ENCODE measurements at places on chromosomes 1 and 21. TPM values are rescaled to one million over a fixed set of nuclear protein-coding genes. Genes with fewer than 3 reads are reported as not detected.

- H3K4me1 ChIP-seq = peaks cover 10% of the 10 kb centered on the region
- H3K27ac ChIP-seq = no peak overlapping the region
- H3K27me3 ChIP-seq = no peaks in the 10 kb centered on the region
Observed at GRCh38 chr1:181508486-181509165, 25.3 kb downstream of the CACNA1E start.

DNA sequence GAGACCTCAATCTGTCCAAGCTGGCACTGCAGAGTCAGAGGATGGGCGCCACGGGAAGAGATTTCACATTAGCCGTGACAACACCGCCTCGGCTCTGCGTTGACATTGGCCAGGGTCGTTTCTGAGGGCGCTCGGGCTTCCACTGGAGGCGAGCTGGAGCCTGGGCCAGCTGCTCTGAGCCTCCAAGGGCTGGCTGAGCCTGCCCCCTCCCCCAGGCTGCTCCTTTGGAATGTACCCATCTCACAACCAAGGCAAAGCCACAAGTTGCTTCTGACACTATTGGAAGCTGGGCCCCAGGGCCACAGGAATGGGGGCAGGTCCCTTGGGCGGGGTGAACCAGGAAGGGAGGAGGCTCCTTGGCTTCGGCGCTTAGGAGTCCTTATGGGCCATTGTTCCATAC lies 12.7 kb downstream of the GPR3 start:
- H3K27ac ChIP-seq = peak overlapping the region; percentile 25
- H3K27me3 ChIP-seq = no peaks in the 10 kb centered on the region
- peaks cover 33% of the 10 kb centered on the region for H3K36me3 ChIP-seq
- no peak overlapping the region for H3K4me3 ChIP-seq
- peak; percentile 41 for DNase-seq
- peaks cover 28% of the 10 kb centered on the region for H3K4me1 ChIP-seq

Gene KRTAP7-1
- total RNA-seq = not detected

GRCh38 chr1:97489834-97490233 lies 431.0 kb downstream of the DPYD start:
- H3K4me1 ChIP-seq = no peaks in the 10 kb centered on the region
- DNase-seq = no peak
- no peaks in the 10 kb centered on the region for H3K27me3 ChIP-seq
- H3K4me3 ChIP-seq = no peak overlapping the region
- no peaks in the 10 kb centered on the region for H3K36me3 ChIP-seq

GRCh38 chr1:225950905-225951497 lies 10.0 kb upstream of the LEFTY2 start:
- no peak overlapping the region for H3K4me3 ChIP-seq
- no peaks in the 10 kb centered on the region for H3K27me3 ChIP-seq
- H3K36me3 ChIP-seq = no peaks in the 10 kb centered on the region
- DNase-seq = no peak

DNA sequence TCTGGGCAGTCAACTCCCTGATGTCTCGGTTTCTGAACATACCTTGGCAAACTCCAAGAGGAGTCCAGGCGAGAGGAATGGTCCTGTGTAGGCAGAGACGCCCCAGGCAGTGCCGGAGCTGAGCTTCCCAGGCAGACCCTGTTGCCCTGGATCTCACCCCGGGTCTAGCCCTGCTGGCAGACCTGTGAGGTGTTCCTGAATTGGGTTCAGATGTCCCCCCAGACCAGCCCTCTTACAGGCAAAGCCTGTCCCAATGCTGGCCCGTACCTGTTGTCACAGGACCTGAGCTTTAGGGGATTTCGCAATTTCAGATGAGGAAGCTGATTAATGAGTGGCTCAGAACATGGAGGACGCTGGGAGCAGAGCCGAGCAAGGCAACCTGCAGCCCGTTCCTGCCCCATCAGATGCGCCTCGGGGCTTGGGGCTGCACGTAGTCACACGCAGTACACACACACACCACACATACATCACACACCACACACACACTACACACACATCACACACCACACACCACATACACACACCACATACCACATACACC lies 38.5 kb upstream of the PDE9A start:
- DNase-seq = peak; percentile 40
- no peak overlapping the region for H3K27ac ChIP-seq
- H3K4me1 ChIP-seq = no peaks in the 10 kb centered on the region
- H3K36me3 ChIP-seq = no peaks in the 10 kb centered on the region
- peaks cover 18% of the 10 kb centered on the region for H3K27me3 ChIP-seq

Gene PTPN22
- total RNA-seq = 7.0 TPM

DNA sequence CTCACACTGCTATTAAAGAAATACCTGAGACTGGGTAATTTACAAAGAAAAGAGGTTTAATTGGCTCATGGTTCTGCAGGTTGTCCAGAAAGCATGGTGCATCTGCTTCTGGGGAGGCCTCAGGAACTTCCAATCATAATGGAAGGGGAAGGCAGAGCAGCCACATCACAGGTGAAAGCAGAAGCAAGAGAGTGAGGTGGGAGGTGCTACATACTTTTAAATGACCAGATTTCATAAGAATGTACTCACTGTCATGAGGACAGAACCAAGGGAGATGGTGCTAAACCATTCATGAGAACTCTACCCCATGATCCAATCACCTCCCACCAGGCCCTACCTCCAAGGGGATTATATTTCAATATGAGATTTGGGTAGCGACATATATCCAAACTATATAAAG lies 55.7 kb downstream of the MRPL39 start:
- no peak for DNase-seq
- H3K36me3 ChIP-seq = no peaks in the 10 kb centered on the region
- H3K4me1 ChIP-seq = no peaks in the 10 kb centered on the region

DNA sequence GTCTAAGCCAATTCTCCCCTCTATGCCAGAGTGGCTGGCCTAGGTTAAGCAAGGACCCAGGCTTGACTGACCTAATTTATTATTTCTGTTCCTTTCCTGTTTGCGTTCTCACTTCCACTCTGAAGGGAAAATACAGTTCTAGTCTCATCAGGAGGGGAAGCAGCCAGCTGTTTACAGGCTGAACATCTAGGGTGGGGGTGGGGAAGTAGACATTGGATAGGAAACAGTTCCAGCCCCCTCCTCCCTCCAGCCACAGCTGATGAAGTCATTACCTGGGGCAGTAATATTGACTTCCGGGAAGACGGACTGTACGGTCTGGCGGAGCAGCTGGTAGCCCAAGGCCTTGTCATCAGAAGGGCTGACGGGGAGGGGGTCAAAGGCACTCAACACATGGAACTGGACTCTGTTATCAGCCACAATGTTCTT lies 17.6 kb downstream of the PM20D1 start:
- H3K4me3 ChIP-seq = no peak overlapping the region
- H3K36me3 ChIP-seq = no peaks in the 10 kb centered on the region
- DNase-seq = peak; percentile 71
- no peaks in the 10 kb centered on the region for H3K4me1 ChIP-seq
- no peak overlapping the region for H3K27ac ChIP-seq

Gene ENTREP3
- 28.7 TPM for total RNA-seq

DNA sequence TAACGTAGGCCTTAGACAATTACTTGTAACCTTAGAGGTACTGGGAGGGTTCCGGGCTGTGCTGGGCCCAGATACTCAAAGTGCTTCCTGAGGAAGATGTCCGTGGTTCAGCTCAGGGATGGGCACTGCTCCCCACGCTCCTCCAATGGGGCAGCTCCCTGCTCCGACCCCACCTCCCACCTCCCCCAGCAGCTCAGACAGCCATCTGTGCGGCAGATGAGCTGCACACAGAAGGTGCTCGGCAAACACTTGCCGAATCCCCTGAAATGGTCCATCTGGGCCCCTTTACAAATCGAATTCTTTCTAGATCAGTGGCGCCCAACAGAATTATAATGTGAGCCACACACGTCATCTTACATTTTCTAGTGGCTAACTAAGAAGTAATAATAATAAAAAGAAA lies 242.4 kb upstream of the RAB4A start:
- H3K4me3 ChIP-seq = no peak overlapping the region
- no peak for DNase-seq
- no peaks in the 10 kb centered on the region for H3K27me3 ChIP-seq
- H3K4me1 ChIP-seq = no peaks in the 10 kb centered on the region
- no peak overlapping the region for H3K27ac ChIP-seq

DNA sequence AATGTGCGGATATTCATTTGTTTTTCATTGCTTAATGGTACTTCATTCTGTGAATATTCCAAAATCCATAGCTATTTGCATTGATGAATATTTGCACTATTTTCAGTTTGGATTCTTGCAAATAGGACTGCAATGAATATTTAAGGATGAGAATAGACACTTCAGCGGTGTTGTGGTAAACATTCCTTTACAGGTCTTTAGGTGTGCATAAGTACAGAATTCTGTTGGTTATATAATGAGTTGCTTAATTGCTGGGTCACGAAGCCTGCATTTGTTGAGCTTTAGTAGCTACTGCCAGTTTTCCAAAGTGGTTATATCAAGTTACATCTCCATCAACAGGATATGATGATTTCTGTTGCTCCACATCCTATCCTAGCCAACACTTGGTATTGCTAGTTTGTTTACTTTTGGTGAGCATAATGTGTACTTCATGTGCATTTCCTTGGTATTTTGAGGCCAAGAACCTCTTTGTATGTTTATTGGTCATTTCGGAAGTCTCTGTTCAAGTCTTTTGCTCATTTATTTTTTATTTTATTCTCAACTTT lies 64.2 kb upstream of the CYYR1 start:
- H3K4me1 ChIP-seq = no peaks in the 10 kb centered on the region
- no peak overlapping the region for H3K27ac ChIP-seq
- H3K36me3 ChIP-seq = no peaks in the 10 kb centered on the region
- DNase-seq = no peak

GRCh38 chr1:213376862-213377372 lies 325.9 kb downstream of the RPS6KC1 start:
- H3K36me3 ChIP-seq = no peaks in the 10 kb centered on the region
- H3K27ac ChIP-seq = no peak overlapping the region
- H3K4me1 ChIP-seq = no peaks in the 10 kb centered on the region
- DNase-seq = peak; percentile 37
- no peaks in the 10 kb centered on the region for H3K27me3 ChIP-seq

- no peak overlapping the region for H3K27ac ChIP-seq
- no peaks in the 10 kb centered on the region for H3K36me3 ChIP-seq
- no peaks in the 10 kb centered on the region for H3K27me3 ChIP-seq
- no peak for DNase-seq
- no peaks in the 10 kb centered on the region for H3K4me1 ChIP-seq
- no peak overlapping the region for H3K4me3 ChIP-seq
Observed at GRCh38 chr21:34553151-34553952, 41.3 kb upstream of the KCNE1 start.

DNA sequence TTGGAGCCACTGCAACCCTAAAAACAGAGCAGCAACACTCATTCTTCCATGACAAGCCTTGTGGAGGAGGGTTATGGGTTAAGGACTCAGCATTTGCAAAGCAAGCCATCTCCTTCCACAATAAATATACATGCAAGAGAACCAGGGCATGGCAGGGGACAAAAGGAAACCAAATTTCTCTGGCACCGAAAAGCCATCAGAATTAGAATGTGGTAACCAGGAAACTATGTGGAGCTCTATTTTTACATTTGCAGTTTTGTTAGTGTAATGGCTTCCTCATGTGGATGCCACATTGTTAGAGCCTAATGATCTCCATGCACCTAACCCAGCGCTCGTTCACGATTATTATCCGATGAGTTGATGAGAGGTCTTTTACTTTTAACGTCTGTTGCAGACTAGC lies 91.7 kb downstream of the NAV1 start:
- H3K36me3 ChIP-seq = no peaks in the 10 kb centered on the region
- no peak overlapping the region for H3K27ac ChIP-seq
- H3K4me3 ChIP-seq = no peak overlapping the region
- no peak for DNase-seq
- no peaks in the 10 kb centered on the region for H3K27me3 ChIP-seq

DNA sequence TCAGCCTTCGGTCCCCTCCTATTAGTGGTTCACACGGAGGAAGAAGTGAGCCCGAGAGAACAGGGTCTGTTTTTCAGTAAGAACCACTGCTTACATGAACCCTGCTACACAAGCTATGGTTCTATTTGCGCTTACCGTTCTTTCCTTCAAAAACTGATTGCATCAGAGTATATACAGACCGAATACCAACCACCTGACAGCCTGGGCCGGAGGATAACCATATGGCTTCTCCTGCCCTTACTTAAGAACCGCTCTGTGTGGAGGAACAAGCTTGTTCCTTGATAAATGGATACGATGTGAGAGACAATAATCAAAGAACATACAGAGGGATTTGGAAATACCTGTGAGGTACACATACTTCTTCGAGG lies 1.1 kb upstream of the KCNT2 start:
- H3K27me3 ChIP-seq = no peaks in the 10 kb centered on the region
- no peak for DNase-seq
- peak overlapping the region; percentile 35 for H3K27ac ChIP-seq
- no peaks in the 10 kb centered on the region for H3K36me3 ChIP-seq

- H3K4me3 ChIP-seq = no peak overlapping the region
- H3K27me3 ChIP-seq = no peaks in the 10 kb centered on the region
- no peaks in the 10 kb centered on the region for H3K36me3 ChIP-seq
- no peak for DNase-seq
- H3K27ac ChIP-seq = no peak overlapping the region
Observed at GRCh38 chr1:108850929-108851328, 6.0 kb downstream of the AKNAD1 start.

DNA sequence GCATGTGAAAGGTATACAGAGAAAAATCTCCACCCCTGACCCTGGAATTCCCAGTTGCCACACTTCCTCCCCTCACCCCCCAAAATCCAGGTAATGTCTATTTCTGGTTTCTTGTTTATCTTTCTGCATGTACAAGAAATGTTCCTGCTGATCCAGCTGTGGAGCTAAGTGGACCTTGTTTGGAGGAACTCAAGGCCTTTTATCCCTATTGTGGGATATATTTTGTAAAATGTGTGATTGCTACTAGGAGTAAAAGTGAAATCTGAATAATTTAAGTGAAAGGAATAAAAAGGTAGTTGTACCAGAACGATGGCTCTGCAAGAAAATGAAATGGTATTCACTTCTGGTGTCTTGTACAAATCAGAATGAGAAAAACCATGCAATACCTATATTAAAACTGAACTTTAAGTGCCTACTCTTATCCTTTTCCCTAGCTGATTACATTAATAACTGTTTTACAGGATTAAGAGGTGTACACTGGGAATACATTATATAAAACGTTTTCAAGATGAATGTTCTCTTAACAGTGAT lies 3.0 kb downstream of the SPEN start:
- peaks cover 2% of the 10 kb centered on the region for H3K4me1 ChIP-seq
- no peaks in the 10 kb centered on the region for H3K36me3 ChIP-seq
- no peaks in the 10 kb centered on the region for H3K27me3 ChIP-seq

- no peak overlapping the region for H3K27ac ChIP-seq
- peaks cover 33% of the 10 kb centered on the region for H3K4me1 ChIP-seq
- DNase-seq = no peak
- no peak overlapping the region for H3K4me3 ChIP-seq
- no peaks in the 10 kb centered on the region for H3K36me3 ChIP-seq
Observed at GRCh38 chr1:208187499-208188041, 56.6 kb downstream of the PLXNA2 start.

DNA sequence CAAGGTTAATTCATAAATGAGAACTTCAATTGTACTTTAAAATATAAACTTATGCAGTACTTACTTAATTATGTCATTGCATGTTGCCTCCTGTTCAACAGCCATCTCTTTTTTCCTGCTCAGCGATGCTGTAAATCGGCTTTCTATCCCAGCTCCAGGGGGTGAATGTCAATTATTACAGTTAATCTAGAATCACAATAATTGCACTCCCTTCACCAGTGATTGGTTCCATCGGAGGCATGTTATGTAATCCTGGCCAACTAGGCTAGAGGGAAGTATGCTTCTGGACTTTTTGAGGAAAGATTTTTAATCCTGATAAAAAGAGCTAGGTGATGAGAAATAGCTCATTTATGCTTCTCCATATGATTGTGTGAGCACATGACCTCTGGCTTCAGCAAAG lies 53.8 kb upstream of the SGIP1 start:
- H3K36me3 ChIP-seq = no peaks in the 10 kb centered on the region
- H3K27me3 ChIP-seq = no peaks in the 10 kb centered on the region
- H3K27ac ChIP-seq = no peak overlapping the region
- no peak overlapping the region for H3K4me3 ChIP-seq
- H3K4me1 ChIP-seq = peaks cover 3% of the 10 kb centered on the region
- DNase-seq = no peak

Gene DNASE2B
- total RNA-seq = not detected

All from lung (tissue), 17 donors.